ENCODE measurements at places on chromosomes 6 and 20. TPM values are rescaled to one million over a fixed set of nuclear protein-coding genes. Genes with fewer than 3 reads are reported as not detected.

The RAMACL gene
- total RNA-seq = 1.4 TPM

The ADAM33 gene
- 3.0 TPM for total RNA-seq

The KCNK17 gene
- total RNA-seq = 0.38 TPM

The ANKRD66 gene
- not detected for total RNA-seq

The ZNF334 gene
- 1.2 TPM for total RNA-seq

The TBC1D22B gene
- total RNA-seq = 9.1 TPM

The PANK2 gene
- 21.5 TPM for total RNA-seq

The HLA-B gene
- 409 TPM for total RNA-seq

The TRIM40 gene
- not detected for total RNA-seq

- no peak for DNase-seq
These were observed 70.8 kb upstream of the AHI1 start for GRCh38 chr6:135568379-135568778.

- DNase-seq = no peak
These were observed 18.7 kb downstream of the UQCC2 start for GRCh38 chr6:33692760-33693158.

GRCh38 chr20:38165966-38166702, 1.1 kb upstream of the TGM2 start:
- DNase-seq = peak; percentile 33

- DNase-seq = no peak
These were observed 310.1 kb downstream of the PRL start for GRCh38 chr6:21986703-21987102.

DNA sequence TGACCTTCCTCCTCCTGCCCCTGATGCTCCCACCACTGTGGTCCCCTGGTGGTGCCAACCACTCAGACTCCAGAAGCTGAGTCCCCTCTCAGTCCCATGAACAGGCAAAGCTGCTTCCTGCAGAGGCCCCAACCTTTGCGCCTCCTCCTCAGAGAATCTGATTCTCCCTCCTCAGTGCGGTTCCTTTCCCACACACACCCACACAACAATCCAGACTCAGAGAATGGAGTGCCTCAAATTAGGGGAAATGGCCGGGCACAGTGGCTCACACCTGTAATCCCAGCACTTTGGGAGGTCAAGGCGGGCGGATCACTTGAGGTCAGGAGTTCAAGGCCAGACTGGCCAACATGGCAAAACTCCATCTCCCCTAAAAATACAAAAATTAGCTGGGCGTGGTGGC, 23.0 kb downstream of the RIPOR3 start:
- no peak for DNase-seq

GRCh38 chr20:10877342-10877741, 203.5 kb upstream of the JAG1 start:
- no peak for DNase-seq

- DNase-seq = no peak
These were observed 254.4 kb downstream of the RIMS1 start for GRCh38 chr6:72140795-72141194.

DNA sequence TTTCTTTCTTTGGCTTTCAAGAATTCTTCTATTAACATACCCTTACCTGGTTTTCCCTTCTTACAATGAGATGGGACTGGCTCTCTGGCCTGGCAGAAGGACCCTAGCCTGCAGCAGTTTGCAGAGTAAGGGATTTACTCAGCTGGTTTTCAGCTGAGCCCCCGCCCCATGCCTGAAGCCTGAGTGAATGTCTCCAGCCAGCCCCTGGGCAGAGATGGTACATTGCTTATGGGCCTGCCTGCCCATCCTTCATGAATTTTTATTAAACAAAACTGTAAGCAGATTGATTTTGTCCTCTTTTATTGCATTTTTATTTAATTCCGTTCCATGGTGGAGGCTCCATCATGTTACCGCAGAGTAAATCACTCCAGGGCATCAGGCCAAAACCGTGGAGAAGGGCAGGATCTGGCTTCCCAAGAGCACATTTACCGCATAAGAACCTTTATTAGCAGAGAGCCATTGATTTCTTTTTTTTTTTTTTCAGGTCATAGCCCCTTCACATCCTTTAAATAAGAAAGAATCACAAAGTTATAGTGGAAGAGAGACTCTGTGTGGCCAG, 316.2 kb downstream of the DHX35 start:
- no peak for DNase-seq

DNA sequence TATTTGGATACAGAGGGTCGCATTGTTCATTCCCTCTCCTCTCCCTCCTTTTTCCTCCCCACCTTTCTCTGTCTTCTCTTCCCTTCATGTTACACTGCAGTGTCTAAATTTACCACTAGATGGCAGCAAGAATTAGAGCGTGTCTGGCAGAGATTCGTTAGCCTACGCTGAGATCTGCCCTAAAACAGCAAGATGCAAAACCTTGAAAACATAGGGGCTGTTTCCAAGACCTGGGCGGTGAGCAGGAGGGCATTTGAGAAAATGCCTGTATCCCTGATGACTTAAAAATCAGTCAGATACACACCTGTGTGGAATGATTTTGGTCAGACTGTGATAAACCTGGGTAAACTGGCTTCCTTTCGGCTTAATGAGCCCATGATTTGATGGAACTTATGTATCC, 101.5 kb upstream of the ISM1 start:
- no peak for DNase-seq

DNA sequence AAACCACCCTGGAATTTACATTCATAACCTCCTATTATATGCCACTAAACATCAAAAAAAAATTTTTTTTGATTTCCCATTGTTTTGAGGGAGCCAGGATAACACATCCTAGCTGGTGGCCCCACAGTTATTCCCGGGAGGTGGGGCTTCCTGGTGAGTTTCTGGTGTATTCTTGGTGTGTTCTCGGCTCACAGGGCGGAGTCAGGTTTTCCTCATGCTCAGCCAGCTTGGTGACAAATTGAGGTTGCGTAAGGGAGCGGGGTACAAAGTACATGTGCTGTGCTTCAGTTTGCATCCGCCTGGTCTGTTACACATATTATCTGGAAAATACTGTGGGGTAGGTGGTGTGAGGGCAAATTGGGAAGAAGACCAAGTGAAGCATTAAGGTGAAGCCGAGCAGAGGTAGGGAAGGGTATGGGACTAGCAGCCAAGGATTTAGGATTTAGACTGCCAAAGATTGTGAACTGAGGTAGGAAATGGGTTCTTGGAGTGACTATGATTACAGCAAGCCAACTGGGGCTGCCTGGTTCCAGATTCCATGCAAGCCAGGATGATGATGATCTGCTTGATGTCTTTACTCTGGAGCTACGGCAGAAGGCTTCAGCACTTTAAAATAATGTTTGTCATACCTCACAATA, 46.2 kb upstream of the EEF1A1 start:
- DNase-seq = peak; percentile 77

DNA sequence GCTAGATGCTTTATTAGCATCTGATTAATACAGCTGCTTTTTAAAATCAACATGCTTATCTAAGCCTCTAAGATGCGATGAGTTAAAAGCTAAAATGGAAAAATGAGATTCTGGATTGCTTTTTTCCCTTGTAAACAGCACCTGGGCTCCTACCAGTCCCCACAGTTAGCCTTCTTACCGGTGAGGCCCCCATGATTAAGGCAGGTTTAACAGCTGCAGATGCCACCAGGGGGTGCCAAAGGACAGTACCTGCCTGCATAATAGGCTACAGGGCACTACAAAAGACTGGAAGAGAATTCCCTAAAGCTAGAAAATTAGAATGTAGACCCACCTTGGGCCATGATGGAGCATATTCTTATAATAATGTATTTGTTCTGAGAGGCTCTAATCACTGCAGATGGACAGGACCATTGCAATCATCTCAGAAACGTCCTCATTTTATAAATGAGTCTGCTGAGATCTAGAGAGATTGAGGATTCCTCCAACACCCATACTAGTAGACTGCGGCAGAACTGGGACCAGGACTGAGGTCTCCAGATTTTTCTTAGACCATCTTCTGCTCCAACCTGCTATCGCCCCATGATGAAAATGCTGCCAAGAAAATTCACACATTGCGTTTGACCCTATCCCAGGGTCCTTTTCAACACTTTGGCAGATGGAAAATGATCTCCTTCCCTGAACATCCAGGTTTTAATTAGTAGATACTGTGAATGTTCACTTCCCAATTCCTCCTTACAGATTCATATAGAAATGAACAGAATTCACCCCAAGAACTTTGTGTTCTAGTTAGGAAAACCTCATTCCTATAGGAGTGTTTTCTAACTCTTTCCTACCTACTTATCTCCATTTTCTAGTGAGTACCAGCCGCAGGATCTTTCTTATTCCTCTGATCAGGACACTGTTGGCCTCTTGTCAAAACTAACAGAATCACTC, 148.8 kb downstream of the RPS12 start:
- DNase-seq = no peak

- DNase-seq = no peak
These were observed 8.3 kb downstream of the KIF3B start for GRCh38 chr20:32285621-32286371.

GRCh38 chr6:158688860-158689259, 39.0 kb downstream of the SYTL3 start:
- DNase-seq = no peak

- DNase-seq = no peak
These were observed 60.0 kb downstream of the PTPN1 start for GRCh38 chr20:50569864-50570836.

DNA sequence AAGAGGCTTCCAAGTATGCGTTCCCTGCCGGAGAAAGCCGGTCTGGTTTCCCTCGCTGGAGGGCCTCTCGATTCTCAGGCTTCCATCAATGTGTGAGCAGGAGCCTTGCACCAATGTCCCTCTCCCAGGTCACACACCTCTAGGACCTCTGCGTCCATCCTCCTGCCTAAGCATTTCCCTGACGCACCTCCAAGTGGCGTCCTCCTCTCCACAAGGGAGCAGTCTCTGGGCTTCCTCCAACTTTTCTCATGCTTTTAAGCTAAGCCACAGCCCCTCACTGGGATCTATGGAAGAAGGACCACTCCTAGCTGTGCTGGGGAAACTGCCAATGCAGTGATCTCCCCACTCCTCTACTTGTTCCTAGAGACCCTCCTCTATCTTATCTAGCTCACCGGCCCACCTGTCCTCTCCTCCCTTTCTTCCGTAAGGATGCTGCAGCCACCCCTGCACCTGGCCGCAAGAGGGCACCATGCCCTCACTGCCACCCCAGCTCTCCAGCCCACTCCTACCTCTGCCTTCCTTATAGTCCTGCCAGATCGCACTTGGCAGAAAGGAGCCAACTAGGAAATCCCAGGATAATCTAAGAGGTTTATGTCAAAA, 258.7 kb downstream of the LRFN2 start:
- no peak for DNase-seq

GRCh38 chr6:1814279-1814678, 204.6 kb downstream of the FOXC1 start:
- DNase-seq = no peak

DNA sequence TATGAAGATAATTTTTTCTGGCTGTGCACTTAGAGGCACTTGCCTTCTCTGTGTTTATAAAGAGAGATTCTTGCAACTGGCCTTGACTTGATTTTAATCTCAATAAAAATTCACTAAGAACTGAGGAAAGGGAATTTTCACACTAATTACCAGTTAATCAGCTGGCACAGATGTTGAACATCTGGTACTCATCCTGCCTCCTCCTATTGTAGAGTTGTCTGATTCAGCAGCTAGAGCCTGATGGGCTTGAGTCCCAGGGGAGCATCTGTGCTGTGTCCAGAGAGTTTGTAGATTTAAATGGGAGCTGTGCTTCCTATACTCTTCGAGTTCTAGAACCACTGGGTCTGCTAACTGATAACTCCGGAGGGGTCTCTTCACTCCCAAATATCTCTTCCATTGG, 284.4 kb upstream of the RNF24 start:
- DNase-seq = no peak

- no peak for DNase-seq
These were observed 30.8 kb downstream of the JAG1 start for GRCh38 chr20:10642856-10643559.

DNA sequence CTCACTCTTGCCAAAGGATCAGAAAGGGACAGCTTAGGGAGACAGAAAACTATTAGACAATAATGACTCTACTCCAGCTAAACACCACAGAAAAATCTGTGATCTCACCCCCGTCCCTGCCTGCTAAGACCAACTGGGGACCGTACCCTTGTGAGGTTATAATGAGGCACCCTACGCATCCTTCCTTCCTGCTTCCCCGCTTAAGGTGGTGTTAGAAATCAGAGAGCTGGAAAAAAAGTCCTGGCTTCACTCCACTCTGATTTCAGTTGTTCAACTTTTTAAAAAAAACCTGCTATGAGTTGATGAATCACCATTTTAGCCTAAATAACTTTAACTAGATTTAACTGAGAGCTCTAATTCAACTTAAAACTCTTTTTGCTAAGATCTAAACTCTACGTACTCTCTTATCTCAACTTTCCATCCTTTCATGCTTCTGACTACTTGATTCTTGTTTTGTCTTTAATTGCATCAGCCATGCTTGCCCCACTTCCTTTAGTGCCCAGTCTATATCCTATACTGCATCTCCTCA, 35.8 kb upstream of the TMEM14A start:
- no peak for DNase-seq

DNA sequence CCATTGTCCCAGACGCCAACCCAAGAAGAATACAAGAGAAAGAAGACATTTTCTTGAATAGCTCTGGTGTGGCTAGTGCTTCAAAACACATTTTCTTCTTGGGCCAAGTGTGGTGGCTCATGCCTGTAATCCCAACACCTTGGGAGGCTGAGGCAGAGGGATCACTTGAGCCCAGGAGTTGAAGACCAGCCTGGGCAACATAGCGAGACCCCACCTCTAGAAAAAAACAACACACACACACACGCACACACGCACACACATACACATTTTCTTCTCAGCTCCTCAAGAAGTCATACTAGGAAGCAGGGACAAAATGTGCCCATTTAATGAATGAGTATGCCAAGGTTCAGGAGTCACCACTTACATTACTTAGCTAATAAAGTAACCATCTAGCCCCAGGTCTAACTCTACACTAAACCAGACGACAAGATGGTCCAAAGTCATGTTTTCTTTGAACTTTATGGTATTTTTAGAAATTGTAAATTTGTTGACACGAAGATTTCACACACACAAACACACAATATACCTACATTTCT, 68.8 kb downstream of the ZMYND8 start:
- no peak for DNase-seq

GRCh38 chr6:10418862-10419748, 4.2 kb upstream of the TFAP2A start:
- DNase-seq = no peak

- DNase-seq = no peak
These were observed 742 bp upstream of the CEP85L start for GRCh38 chr6:118652051-118652615.

DNA sequence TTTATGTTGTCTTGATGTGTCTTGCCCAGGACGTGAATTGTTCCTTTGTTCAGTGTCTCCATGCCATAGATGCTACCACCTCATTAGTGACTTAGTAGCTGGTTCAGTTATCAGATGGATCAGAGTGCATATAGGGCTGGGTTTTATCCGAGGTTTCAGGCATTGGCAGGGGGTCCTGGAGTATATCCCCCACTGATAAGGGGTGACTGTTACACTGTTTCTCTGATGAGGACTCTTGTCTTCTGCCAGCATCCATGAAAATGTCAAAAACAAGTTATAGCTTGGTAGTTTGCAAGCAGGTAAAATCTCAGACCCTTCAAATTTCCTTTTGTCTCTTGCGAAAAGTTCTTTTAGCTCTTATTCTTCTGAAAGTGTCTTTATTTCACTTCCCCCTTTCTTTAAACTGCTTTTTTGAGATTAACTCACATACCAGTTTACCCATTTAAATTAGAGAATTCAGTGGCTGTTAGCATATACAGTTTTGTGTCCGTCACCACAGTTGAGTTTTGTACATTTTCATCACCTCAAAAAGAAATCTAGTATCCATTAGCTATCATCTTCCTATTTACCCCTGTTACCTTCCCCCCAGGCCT, 109.2 kb downstream of the CDYL start:
- no peak for DNase-seq

Data from cardiac septum (tissue), 1 donor.